ENCODE measurements at places on chromosomes 3 and 15. TPM values are rescaled to one million over a fixed set of nuclear protein-coding genes. Genes with fewer than 3 reads are reported as not detected.

The TUSC7 gene
- total RNA-seq = not detected

The ADGRG7 gene
- total RNA-seq = not detected

The NANOGP8 gene
- not detected for total RNA-seq

The MBNL1 gene
- 664 TPM for total RNA-seq

The STARD9 gene
- total RNA-seq = 3.2 TPM

- H3K4me3 ChIP-seq = no peak overlapping the region
- no peaks in the 10 kb centered on the region for H3K27me3 ChIP-seq
- 0 out of 2 replicates have a peak, but pooled peaks cover 3% of the 10 kb centered on the region for H3K36me3 ChIP-seq
- peaks cover 9% of the 10 kb centered on the region for H3K4me1 ChIP-seq
- H3K27ac ChIP-seq = no peak overlapping the region
- DNase-seq = peak; percentile 46
Measured at GRCh38 chr3:32492684-32493436, 9.8 kb downstream of the CMTM6 start.

DNA sequence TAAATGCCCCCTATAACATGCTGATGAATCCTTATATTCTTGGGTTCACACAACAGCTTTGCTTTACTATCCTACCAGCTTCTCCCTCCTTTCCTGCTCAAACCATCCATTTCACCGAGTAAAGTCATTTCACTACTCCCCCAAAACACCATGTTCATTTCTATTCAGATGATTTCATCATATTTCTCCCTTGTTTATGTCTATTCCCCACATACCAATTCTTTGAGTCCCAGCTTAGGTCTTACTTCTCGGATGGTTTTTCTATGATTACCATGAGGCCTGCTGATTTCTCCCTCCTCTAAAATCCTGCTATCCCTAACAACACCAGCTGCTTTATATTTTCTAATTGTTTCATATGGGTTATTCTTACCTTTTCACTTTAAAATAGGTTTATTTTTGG is 231.4 kb downstream of the TIGIT start:
- no peaks in the 10 kb centered on the region for H3K27me3 ChIP-seq
- H3K27ac ChIP-seq = no peak overlapping the region
- H3K4me3 ChIP-seq = no peak overlapping the region
- DNase-seq = peak; percentile 60

DNA sequence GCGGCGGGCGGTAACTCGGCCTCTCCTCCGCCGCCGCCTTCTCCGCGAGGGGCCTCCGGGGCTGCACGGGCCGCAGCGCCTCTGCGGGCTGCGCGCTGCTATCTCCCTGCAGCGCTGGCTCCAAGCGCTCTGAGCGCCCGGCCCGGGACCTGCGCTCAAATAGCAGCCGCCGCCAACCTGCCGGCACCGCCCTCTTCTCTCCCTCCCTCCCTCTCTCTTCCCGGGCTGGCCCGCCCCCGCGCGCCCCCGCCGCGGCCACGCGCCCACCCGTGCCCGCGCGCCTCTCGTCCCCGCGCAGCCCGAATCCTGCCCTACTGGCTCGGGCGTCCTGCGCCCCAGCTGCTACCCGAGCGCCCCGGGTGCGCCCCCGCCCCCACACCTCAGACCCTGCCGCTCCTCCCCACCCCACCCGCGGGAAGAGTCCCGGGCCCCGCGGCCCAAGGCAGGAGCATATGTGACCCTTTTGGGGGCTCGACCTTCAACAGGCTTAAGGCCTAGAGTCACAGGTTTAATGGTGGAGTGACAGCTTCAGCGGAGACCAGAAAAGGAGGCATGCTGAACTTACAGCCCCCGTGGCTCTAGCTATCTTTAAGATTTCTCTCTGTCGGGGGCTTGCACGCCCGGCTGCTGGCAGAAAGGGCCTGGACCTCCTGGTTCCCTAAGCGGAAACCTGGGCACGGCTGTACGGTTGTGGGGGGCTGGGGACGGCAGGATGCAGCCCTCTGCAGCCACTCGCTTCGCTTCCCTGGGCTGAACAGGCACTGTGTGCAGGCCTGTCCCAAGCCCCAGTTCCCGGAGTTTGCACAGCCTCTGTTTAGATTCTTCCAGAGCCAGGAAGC is at the start of gene CACNA2D2:
TSS of gene CACNA2D2 (minus strand) at position 131 of the 839 bp plus-strand sequence. CDS start 211 bp downstream, outside the sequence.
- no peaks in the 10 kb centered on the region for H3K36me3 ChIP-seq
- peaks cover 72% of the 10 kb centered on the region for H3K27me3 ChIP-seq
- no peaks in the 10 kb centered on the region for H3K4me1 ChIP-seq

DNA sequence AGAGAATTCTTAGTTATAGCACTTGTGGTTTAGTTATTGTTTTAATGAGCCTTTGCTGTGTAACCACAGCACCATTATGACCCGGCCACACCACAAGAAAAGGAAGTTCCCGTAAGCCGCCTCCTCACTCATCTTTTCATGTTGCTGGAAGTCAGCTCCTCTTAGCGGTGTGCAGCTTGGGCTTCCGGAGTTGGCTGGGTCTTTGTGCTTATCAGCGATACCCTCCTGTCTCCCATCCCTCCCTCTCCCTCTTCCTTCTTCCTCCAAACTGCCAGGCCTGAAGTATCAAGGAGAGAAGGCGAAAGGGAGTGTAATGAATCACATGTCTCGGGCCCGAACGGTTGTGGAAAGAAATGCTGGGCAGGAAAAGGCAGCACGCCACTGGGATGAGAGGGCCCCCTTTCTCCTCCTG is 353.5 kb downstream of the MCTP2 start:
- no peaks in the 10 kb centered on the region for H3K36me3 ChIP-seq
- H3K4me1 ChIP-seq = no peaks in the 10 kb centered on the region

GRCh38 chr3:27900316-27900715 is 178.2 kb upstream of the EOMES start:
- no peak overlapping the region for H3K27ac ChIP-seq
- no peaks in the 10 kb centered on the region for H3K27me3 ChIP-seq
- DNase-seq = no peak
- H3K4me1 ChIP-seq = no peaks in the 10 kb centered on the region

DNA sequence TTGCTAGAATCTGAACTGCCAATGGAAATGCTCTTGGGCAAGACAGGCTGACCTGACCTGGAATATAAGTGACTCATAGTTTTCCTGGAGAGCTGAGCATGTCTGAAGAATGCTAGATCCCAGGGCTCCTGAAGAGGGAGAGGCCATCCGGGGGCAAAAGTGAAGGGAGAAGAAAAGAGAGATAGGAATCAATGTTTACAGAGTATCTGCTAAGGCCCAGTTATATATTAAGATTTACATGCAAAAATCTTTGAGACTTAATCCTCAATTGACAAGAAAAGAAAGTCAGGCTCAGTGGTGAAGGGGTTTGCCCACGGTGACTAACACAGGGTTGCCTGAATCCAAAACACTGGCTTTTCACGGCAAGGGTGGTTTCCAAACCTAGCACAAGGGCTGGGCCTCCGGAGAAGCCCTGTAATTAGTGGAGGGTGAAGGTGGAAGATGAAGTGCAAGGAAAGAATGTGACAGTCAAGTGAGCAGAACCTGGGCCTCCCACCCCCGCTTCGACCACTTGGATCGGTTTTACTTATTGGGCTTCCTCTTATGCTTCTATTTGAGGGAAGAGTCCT is 91.7 kb upstream of the FGF12 start:
- DNase-seq = peak; percentile 88
- peak overlapping the region; percentile 3 for H3K27ac ChIP-seq
- H3K36me3 ChIP-seq = no peaks in the 10 kb centered on the region
- H3K4me3 ChIP-seq = no peak overlapping the region
- H3K27me3 ChIP-seq = no peaks in the 10 kb centered on the region

GRCh38 chr3:143843587-143843986 is 4.7 kb downstream of the SLC9A9 start:
- no peaks in the 10 kb centered on the region for H3K36me3 ChIP-seq
- no peak overlapping the region for H3K27ac ChIP-seq
- H3K4me3 ChIP-seq = no peak overlapping the region

DNA sequence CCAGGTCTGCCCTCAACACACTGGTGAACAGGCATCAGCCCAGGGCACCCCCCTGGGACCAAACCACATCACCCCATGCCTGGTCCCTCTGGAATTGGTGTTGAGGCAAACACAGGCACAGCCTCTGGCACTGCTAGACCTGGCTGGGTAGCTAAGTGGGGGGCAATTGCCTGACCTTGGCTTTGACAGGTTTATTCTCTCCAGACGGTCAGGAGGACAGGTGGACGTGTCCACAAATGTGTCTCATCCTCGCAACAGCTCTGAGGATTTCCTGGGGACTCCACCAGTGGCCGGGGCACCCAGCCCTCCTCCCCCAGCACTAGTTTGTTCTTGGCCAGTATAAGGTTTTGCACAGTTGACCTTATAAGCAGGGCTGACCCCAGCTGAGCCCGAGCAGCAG is 31.3 kb downstream of the TKT start:
- peaks cover 71% of the 10 kb centered on the region for H3K36me3 ChIP-seq
- H3K27ac ChIP-seq = no peak overlapping the region
- DNase-seq = no peak
- no peak overlapping the region for H3K4me3 ChIP-seq

Measured in IMR-90 (cell line).